ENCODE measurements at places on chromosomes 7 and 10. TPM values are rescaled to one million over a fixed set of nuclear protein-coding genes. Genes with fewer than 3 reads are reported as not detected.

HOXA1 gene
- 0.43 TPM for total RNA-seq

ERVW-1 gene
- total RNA-seq, result not detected

EN2 gene
- total RNA-seq, result under 0.01 TPM

SEC31B gene
- total RNA-seq, result 2.1 TPM

PPP1R17 gene
- total RNA-seq, result not detected

ADAMTS14 gene
- total RNA-seq, result 0.11 TPM

KCNH2 gene
- not detected for total RNA-seq

NUTM2B gene
- 0.33 TPM for total RNA-seq

NUTM2E gene
- total RNA-seq, result not detected

SPAG6 gene
- total RNA-seq, result not detected

ADAP1 gene
- total RNA-seq, result 5.0 TPM

CALML3 gene
- not detected for total RNA-seq

SLC18A2 gene
- not detected for total RNA-seq

ZNF107 gene
- 2.6 TPM for total RNA-seq

TOMM7 gene
- total RNA-seq, result 149 TPM

GPR37 gene
- 0.22 TPM for total RNA-seq

GATAD1 gene
- 16.9 TPM for total RNA-seq

SLC29A4 gene
- 1.4 TPM for total RNA-seq

OR6B1 gene
- total RNA-seq, result not detected

LGI1 gene
- not detected for total RNA-seq

OR2A42 gene
- total RNA-seq, result not detected

PTF1A gene
- not detected for total RNA-seq

GRID2IP gene
- total RNA-seq, result 0.09 TPM

PGAM2 gene
- total RNA-seq, result not detected

TEX47 gene
- not detected for total RNA-seq

IQCE gene
- total RNA-seq, result 11.4 TPM

ASIC3 gene
- total RNA-seq, result 0.09 TPM

CFAP43 gene
- total RNA-seq, result 0.17 TPM

SHTN1 gene
- total RNA-seq, result 0.65 TPM

KCP gene
- not detected for total RNA-seq

SFTPA1 gene
- not detected for total RNA-seq

MNX1 gene
- total RNA-seq, result not detected

CYP2C19 gene
- not detected for total RNA-seq

SLC4A2 gene
- 42.8 TPM for total RNA-seq

HOXA10 gene
- 1.8 TPM for total RNA-seq

TMEM139 gene
- not detected for total RNA-seq

MBL2 gene
- not detected for total RNA-seq

GSTO2 gene
- total RNA-seq, result 1.0 TPM

CCDC172 gene
- not detected for total RNA-seq

CACNB2 gene
- total RNA-seq, result not detected

DGKB gene
- total RNA-seq, result not detected

ZDHHC4 gene
- 38.1 TPM for total RNA-seq

AKR1D1 gene
- not detected for total RNA-seq

CAMK2B gene
- total RNA-seq, result not detected

TBX20 gene
- not detected for total RNA-seq

All from dermis lymphatic vessel endothelial cell (primary cell).